ENCODE measurements at places on chromosomes 5 and 9.
A peak's percentile ranks its signal among the peaks of the same experiment; 100 is the strongest.

DNA sequence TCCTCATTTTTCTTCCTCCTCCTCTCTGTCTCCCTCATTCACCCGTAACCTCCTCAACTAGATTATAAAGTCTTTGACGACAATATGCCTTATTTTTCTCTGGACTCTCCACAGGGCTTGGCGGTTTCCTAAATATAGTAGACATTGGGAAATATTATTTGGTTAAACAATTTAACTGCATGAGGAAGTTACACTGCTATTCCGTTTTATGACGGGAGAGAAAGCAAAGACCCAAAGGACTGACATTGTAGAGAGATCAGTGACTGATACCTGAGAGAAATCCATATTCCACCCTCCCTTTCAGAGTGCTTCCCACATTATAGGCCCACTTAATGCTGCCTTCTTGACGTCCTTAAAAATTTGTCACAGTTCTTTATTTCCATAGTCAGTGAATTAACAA, 51.2 kb downstream of the GDA start:
- DNase-seq = no peak

GRCh38 chr5:135553688-135554462, 18.1 kb upstream of the NEUROG1 start:
- no peak for DNase-seq

- DNase-seq = no peak
Measured at GRCh38 chr9:89377411-89377810, 59.1 kb downstream of the SECISBP2 start.

GRCh38 chr5:16502866-16503265, 37.3 kb upstream of the ZNF622 start:
- DNase-seq = no peak

GRCh38 chr9:20023961-20024571, 235.2 kb upstream of the SLC24A2 start:
- no peak for DNase-seq

- no peak for DNase-seq
Measured at GRCh38 chr5:95619096-95619495, 791 bp upstream of the GPR150 start.

GRCh38 chr5:50658246-50658645, 8.2 kb upstream of the PARP8 start:
- no peak for DNase-seq

- DNase-seq = no peak
Measured at GRCh38 chr9:133333566-133333965, 2.4 kb downstream of the SURF6 start.

- DNase-seq = no peak
Measured at GRCh38 chr9:93316726-93317494, 133.0 kb downstream of the WNK2 start.

- no peak for DNase-seq
Measured at GRCh38 chr5:157828944-157829639, 29.9 kb downstream of the CLINT1 start.

DNA sequence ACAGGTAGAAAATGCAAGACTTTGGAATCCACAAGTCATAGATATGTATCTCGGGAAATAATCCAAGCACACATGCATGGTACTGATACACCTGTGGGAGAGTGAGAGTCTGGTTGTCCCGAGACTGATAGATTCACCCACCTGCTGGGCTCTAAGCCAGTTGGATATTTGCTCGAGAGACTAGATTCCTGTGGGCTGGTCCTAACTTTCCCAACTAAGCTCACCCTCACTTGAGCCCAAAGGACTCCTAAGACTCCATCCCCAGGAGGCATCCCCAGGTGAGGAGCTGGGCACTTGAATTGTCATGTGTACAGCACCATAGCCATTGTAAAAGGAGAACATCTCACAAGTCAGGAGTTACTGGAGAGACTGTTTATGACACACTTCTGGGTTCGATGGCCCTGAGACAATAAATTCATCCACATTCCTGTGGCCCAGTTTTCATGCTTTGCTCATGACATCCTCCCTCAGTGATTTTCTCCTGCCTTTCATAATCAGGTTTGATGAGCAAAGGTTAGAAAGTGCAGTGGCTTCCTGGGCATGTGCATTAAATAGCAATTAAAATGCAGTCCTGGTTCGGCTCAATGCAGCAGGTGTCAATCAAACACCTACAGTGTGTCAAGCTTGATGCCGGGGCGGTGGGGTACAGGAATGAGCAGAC, 18.1 kb downstream of the SLC1A1 start:
- no peak for DNase-seq

DNA sequence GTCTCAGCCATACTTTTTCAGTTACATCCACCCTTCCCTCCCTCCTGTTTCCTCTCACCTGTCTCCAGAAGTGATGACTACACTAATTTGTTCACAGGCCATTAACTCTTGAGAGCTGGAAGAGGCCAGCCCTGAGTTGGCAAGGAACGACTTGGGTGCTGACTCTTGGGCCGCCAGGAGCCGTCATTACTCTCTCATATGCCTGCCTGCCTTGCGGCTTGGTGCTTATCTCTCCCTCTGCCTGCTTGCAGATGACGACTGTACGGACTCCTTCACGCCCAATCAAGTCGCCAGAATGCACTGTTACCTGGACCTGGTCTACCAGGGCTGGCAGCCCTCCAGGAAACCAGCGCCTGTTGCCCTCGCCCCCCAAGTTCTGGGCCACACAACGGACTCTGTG, 66.1 kb downstream of the PAPPA start:
- no peak for DNase-seq

GRCh38 chr5:174145821-174146220, 100.3 kb downstream of the NSG2 start:
- no peak for DNase-seq

GRCh38 chr5:8053270-8053669, 184.3 kb downstream of the MTRR start:
- no peak for DNase-seq

GRCh38 chr9:123421186-123421585, 65.2 kb downstream of the CRB2 start:
- no peak for DNase-seq

GRCh38 chr9:35397216-35397698, 92.7 kb upstream of the RUSC2 start:
- DNase-seq = no peak

DNA sequence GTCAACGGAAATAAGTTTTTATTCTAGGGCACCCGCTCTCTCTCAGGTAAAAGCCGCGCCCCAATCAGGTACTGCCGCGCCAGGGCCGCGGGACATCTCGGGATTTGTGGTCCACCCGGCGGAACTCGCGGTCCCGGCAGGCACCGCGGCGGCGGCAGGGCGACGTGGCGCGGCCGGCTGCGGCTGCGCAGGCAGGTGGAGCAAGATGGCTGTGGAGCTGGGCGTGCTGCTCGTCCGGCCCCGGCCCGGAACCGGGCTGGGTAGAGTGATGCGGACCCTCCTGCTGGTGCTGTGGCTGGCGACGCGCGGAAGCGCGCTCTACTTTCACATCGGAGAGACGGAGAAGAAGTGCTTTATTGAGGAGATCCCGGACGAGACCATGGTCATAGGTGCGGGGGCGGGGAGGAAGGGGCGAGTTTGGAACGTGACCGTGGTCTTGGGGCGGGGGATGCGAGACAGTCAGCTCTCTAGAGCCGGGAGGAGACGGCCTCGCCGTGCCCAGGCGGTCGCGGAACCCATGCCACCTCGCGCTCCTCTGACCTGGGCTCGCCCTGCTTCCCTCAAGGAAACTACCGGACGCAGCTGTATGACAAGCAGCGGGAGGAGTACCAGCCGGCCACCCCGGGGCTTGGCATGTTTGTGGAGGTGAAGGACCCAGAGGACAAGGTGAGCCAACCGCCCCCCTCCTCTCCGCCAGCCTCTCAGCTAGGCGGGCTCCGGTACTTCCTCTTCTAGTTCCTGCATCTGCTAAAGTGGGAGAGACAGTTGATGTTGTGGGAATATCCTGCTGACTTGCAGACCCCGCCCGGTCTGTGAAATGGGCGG, at the start of gene TMED9:
TSS of gene TMED9 (plus strand) at position 194 of the 825 bp plus-strand sequence. CDS start at position 206, 12 bp downstream.
- peak; percentile 87 for DNase-seq

- no peak for DNase-seq
Measured at GRCh38 chr5:159220206-159220605, 10.9 kb upstream of the RNF145 start.

DNA sequence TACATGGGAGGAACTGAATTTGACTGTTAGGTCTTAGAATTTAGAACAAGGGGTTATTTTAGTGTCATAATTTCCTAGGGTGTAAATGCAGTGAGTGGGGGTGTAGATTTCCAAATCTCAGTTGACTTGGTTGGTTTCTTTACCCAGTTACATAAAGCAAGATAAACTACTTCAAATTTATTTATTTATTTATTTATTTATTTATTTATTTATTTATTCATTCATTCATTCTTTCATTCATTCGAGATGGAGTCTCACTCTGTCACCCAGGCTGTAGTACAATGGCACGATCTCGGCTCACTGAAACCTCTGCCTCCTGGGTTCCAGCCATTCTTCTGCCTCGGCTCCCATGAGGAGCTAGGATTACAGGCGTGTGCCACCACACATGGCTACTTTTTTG, 200.4 kb downstream of the SLF1 start:
- DNase-seq = no peak

DNA sequence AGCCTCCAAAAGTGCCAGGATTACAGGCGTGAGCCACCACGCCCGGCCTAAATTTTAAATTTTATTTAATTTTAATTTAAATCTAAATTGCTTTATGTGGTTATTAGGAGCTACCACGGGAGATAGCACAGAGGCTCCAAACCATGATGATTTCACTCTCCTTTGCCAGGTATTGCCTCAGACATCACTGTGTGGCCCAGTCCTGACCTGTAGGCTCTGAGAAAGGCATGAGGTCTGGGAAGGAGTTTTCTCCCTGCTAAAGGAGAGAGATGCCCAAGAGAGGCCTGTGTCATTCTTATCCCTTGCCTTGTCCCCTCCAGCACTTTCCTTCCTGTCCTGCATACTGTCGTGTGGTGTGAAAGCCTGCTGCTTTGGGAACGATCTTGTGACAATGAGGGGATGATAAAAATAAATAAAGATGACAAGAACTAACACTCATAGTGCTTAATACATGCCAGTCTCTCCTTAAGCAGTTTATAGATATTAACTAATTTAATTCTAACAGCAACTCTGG, 37.0 kb upstream of the BASP1 start:
- DNase-seq = no peak

- no peak for DNase-seq
Measured at GRCh38 chr9:136014924-136015633, 53.9 kb upstream of the UBAC1 start.

GRCh38 chr9:133998915-133999595, 6.9 kb upstream of the VAV2 start:
- no peak for DNase-seq

DNA sequence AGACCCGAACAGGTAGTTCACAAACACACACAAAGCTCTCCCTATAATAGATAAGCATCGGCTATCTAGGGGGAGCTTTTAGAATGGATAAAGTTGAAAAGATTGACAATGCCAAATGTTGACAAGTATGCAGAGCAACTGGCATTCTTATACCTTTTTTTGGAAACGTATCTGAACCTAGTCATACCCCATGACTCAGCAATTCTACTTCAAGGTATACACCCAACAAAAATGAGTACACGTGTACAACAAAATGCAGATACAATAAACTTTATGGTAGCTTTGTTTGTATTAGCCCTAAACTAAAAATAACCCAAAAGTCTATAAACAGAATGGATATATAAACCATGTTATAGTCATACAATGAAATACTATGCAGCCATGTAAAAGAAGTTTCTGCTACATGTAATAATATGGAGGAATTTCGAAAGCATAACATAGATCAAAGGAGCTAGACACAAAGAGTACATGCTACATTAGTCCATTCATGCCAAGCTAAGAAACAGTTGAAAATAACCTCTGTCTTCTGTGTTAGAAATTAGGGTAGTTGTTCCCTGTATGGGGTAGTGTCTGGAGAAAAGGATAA, 718.5 kb upstream of the ZNF608 start:
- no peak for DNase-seq

GRCh38 chr9:83981126-83981871, 694 bp downstream of the RMI1 start:
- DNase-seq = peak; percentile 37

GRCh38 chr9:126526218-126527108, 87.3 kb upstream of the LMX1B start:
- DNase-seq = no peak
